Right cardiac atrium (tissue), 5 donors: ENCODE measurements at places on chromosomes 13 and 19. TPM values are rescaled to one million over a fixed set of nuclear protein-coding genes. Genes with fewer than 3 reads are reported as not detected.

PRR19 gene
- 0.32 TPM for total RNA-seq

NPAS1 gene
- total RNA-seq, result 0.33 TPM

STRN4 gene
- total RNA-seq, result 49.0 TPM

CASP14 gene
- total RNA-seq, result not detected

ZNF560 gene
- total RNA-seq, result not detected

F10 gene
- 40.2 TPM for total RNA-seq

PLIN5 gene
- 60.3 TPM for total RNA-seq

HIPK4 gene
- not detected for total RNA-seq

IL4I1 gene
- 0.24 TPM for total RNA-seq

NBEA gene
- 20.7 TPM for total RNA-seq

TMEM238 gene
- total RNA-seq, result 0.65 TPM

CYP4F3 gene
- 0.18 TPM for total RNA-seq

ODAD3 gene
- 1.0 TPM for total RNA-seq

THSD8 gene
- total RNA-seq, result 2.8 TPM

PABPC3 gene
- total RNA-seq, result 0.14 TPM

PLIN4 gene
- 115 TPM for total RNA-seq

ZNF93 gene
- total RNA-seq, result 1.7 TPM

ZC3H4 gene
- total RNA-seq, result 25.6 TPM

GDF15 gene
- total RNA-seq, result 0.50 TPM
